ENCODE measurements at places on chromosomes 3 and 15. TPM values are rescaled to one million over a fixed set of nuclear protein-coding genes. Genes with fewer than 3 reads are reported as not detected.

The OSTN gene
- total RNA-seq, result 0.35 TPM

The ATP8B4 gene
- not detected for total RNA-seq

The AMOTL2 gene
- total RNA-seq, result 96.0 TPM

The P2RY1 gene
- total RNA-seq, result 0.29 TPM

The SEC62 gene
- total RNA-seq, result 31.8 TPM

The LDHAL6B gene
- not detected for total RNA-seq

The ALDH1A2 gene
- total RNA-seq, result 2.2 TPM

The DPPA4 gene
- total RNA-seq, result not detected

The CYP11A1 gene
- not detected for total RNA-seq

- DNase-seq, result peak; percentile 45
Measured at GRCh38 chr3:110343945-110344344, 727.7 kb upstream of the NECTIN3 start.

GRCh38 chr15:65339416-65339815 is 34.9 kb downstream of the RNU5B-1 start:
- DNase-seq, result no peak

DNA sequence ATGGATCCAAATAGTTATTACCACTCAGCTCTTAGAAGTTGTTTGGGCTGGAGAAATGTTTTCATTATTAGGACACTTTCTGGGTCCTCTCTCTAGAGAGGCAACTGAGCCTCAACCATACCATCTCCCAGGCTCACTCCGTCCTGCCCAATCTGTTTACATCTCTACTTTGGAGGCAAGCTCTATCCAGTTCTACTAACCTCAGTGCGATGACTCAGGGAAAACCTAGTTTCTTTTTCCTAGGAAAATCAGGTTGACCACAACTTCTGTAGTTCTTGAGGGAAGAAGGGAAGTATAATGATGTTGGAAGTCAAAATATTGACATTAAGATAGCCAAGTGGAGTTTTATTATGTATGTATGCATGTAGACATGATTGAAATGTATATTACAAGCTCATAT is 40.4 kb downstream of the LPP start:
- peak; percentile 40 for DNase-seq

GRCh38 chr3:16671690-16672089 is 66.5 kb upstream of the DAZL start:
- DNase-seq, result no peak

DNA sequence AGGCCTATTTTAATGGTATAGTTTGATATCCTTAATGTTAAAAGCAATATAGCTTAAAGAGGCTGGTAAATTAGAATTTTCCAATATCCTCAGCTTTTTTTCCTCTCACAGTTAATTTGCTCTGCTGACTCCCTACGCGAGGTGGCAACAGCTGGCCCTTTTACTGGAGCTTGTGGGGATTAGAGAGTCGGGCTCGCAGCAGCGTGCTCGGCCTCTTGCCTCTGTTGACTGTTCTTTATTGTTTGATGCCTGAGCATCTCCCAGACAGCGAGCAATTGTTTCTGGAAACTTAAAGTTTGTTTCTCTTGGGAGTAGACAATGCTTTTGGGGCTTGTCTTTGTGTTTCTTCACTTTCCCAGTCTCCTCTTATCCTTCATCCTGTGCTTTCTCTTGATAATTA is 80.8 kb downstream of the OPA1 start:
- DNase-seq, result no peak

GRCh38 chr3:150790629-150791028 is 27.7 kb upstream of the SIAH2 start:
- DNase-seq, result no peak

DNA sequence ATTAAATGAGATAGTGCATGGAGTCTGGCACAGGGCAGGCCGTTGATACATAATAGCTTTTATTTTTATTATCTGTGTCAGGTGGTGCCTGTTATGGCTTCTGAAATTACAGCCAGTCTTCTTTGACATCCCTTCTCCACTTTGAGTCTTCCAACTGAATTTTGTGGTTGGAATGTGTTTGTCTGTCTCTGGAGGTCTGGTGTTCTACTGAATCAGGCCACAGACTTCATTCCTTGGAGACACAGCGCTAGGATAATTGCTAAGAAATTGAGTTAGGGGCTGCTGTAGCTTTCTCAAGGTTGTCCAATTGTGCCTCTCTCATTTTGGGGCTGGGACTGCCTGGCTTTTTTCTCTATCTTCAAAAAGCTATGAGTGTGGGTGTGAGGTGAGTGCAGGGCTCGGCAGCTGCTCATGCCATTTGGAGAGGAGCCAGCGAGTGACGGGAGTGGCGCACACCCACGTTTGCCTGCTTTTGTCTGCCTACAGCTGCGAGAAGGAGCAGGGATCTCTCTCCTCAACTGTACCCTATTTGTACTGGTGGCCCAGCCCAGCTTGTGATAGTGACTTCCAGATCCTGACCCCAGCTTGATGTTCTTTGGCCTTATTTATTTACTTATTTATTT is 49.8 kb upstream of the SYN2 start:
- DNase-seq, result no peak

DNA sequence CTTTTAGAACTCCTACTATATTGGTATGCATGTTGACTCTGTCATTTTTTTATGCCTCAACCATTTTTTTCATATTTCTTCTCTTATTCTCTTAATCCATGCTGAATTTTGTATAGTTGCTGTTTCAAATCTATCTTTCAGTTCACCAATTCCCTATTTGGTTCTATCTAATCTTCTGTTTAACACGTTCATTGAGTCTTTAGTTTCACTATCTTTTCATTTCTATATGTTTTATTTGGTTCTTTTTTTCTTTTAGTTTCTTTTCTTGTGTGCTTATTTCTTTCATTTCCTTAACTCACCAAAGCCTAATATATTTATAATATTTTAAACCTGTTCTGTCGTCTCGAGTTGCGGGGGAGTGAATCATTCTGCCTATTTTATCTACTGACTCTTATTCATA is 8.0 kb downstream of the AQP9 start:
- DNase-seq, result no peak

- DNase-seq, result no peak
Measured at GRCh38 chr3:74268753-74269152, 345.7 kb downstream of the CNTN3 start.

- no peak for DNase-seq
Measured at GRCh38 chr3:123412076-123412475, 36.8 kb downstream of the ADCY5 start.

DNA sequence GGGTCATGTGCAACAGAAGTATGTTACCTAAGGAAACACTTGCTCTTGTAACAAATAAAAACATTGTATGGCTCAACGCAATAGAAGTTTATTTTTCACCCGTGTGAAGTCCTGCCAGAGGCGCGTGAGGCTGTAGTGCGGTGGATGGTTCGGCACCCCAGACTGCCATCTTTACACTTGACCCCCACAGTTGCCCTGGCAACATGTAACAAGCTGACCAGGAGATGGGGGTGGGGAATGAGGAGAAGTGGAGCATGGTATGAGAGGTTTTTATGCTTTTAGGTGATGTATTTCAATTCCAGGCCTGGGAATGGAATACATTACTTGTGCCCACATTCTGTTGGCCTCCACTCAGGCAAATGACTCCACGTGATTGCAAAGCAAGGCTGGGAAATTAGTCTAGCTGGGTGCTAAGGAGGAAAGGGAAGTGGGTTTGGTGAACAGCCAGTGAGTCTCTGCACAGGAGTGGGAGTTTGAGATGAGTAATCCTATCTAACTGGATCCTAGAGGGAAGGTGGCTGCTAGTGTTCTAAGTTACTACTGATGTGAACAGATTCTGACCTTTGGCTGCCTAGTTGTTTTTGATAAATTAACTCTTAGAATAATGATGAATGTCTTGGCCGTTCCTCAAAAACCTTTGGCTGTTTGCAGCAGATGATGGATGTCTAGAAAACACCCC is 33.8 kb upstream of the GREM1 start:
- DNase-seq, result peak; percentile 88

GRCh38 chr3:8604988-8605387 is 39.6 kb downstream of the SSUH2 start:
- no peak for DNase-seq

All from PC-3 (cell line).